ENCODE measurements at places on chromosomes 11 and 22. TPM values are rescaled to one million over a fixed set of nuclear protein-coding genes. Genes with fewer than 3 reads are reported as not detected.

DNA sequence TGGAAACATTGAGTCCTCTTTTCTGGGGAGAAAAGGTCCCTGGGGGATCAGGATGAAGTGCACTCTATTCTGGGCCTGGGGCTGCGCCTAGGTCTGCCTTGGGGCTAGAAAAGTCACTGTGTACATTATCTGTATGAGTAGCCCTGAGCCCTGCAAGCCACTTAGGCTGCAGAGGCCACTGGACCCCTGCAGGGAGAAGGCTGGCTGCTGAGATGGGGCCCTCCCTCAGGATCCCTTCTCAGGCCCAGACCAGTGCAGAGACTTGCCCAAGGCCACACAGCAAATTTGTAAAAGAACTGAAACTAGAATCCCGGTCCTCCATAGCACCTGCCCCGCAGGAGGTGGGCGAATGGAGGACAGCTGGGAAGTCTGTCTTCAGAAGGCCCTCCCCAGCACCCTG, 26.8 kb upstream of the HMOX1 start:
- H3K27ac ChIP-seq, result no peak overlapping the region
- peaks cover 26% of the 10 kb centered on the region for H3K4me1 ChIP-seq
- no peak overlapping the region for H3K4me3 ChIP-seq
- no peaks in the 10 kb centered on the region for H3K27me3 ChIP-seq

GRCh38 chr11:73759610-73760134, 1.2 kb downstream of the RAB6A start:
- peaks cover 7% of the 10 kb centered on the region for H3K27me3 ChIP-seq
- peaks cover 30% of the 10 kb centered on the region for H3K4me1 ChIP-seq
- H3K36me3 ChIP-seq, result no peaks in the 10 kb centered on the region
- H3K27ac ChIP-seq, result peak overlapping the region; percentile 97
- DNase-seq, result no peak

DNA sequence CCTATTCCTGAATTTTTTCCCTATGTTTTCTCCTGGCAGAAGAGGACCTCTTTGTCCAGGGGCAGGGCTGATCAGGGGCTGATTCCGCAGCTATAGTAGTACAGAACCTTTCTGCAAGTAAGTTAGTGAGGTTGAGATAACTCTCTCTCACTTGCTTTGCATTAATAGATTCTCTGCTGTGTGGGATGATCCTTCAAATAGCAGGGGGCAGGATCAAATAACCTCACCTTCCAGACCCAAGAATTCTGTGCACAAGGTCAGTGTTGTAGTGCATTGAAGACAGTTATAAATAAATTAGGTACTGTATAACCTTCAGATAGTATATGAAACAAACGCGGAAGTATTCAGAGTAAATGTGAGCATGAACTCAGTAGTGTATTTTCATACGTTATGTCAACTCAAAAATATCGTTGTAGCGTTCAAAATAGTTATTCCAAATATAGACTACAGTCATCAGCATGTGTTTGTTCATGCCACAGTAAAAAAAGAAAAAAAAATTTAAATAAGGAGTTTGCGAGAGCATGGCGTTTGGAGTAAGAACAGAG, 278 bp downstream of the MMP26 start:
- H3K4me3 ChIP-seq, result no peak overlapping the region
- H3K27ac ChIP-seq, result no peak overlapping the region
- DNase-seq, result no peak
- H3K4me1 ChIP-seq, result no peaks in the 10 kb centered on the region
- H3K27me3 ChIP-seq, result peaks cover 40% of the 10 kb centered on the region
- no peaks in the 10 kb centered on the region for H3K36me3 ChIP-seq

DNA sequence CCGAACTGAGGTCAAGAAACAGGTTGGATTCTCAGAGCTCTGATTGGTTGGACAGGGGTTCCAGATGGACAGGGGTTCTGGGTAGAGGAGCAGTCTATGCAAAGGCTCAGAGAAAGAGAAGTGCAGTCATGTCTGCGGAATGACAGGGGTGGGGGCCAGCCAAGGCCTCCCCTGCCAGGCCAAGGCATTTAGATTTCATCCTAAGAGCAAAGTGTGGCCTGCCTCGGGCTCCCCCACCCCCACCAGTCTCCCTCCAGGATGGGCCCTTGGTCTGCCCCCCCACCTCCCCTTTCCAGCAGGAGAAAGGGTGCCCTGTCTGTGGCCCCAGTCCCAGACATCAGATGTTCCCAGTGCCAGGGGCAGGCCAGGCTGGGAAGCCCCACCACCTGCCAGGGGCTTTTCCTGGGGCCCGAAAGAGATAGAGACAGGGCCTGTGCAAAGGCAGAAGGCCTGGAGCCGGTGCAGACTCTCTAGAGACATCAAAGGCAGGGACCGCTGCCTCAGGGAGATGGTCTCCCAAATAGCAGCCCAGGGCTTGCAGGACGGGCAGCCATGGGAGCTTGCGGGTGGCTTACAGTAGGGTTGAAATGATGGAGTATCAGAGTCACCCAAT, 9.4 kb downstream of the SUSD2 start:
- no peak overlapping the region for H3K4me3 ChIP-seq
- H3K27ac ChIP-seq, result peak overlapping the region; percentile 38
- no peaks in the 10 kb centered on the region for H3K27me3 ChIP-seq
- DNase-seq, result no peak
- peaks cover 27% of the 10 kb centered on the region for H3K4me1 ChIP-seq

DNA sequence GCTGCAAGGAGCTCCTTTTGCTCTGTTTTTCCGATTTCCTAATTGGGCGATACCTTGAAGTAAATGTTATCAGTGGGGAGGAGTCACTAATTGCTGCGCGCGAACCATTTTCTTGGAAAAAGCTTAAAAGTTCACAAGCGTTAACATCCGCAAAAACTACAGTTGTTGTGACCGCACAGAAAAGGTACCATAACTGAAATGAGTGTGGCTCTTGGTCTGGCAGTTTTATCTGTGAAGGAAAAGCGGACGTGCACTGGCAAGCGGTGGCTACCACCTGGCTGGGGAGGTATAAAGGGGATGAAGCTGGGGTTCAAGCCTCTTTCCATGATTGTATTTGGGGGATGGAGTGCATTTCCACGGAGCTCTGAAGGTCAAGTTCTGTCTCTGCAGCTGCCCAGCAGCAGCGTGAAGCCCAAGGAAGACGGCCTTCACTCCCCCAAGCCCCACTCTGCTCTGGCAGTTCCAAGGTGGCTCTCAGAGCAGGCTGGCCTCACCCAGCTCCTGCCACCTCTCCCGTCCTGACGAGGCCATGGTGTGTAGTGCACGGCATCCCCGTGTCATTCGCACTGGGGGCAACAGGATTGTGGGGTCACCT, 27.5 kb downstream of the MOV10L1 start:
- H3K36me3 ChIP-seq, result no peaks in the 10 kb centered on the region
- no peak for DNase-seq
- H3K27me3 ChIP-seq, result peaks cover 2% of the 10 kb centered on the region
- H3K4me3 ChIP-seq, result no peak overlapping the region

Gene TSGA10IP
- total RNA-seq, result not detected

All from osteocyte (in vitro differentiated cells).